Skin of body (tissue), 3 donors: ENCODE measurements at places on chromosomes 2 and 18. TPM values are rescaled to one million over a fixed set of nuclear protein-coding genes. Genes with fewer than 3 reads are reported as not detected.
A peak's percentile ranks its signal among the peaks of the same experiment; 100 is the strongest.

- DNase-seq: no peak
Measured at GRCh38 chr2:153230977-153231376, 247.6 kb downstream of the RPRM start.

- no peak for DNase-seq
Measured at GRCh38 chr2:100720445-100720844, 99.5 kb upstream of the NPAS2 start.

Gene DYTN
- total RNA-seq: not detected

Gene RAB17
- total RNA-seq: 0.59 TPM

- peak; percentile 24 for DNase-seq
Measured at GRCh38 chr2:121884511-121884921, 129.1 kb downstream of the TSN start.

GRCh38 chr2:16413285-16413684, 252.3 kb downstream of the CYRIA start:
- no peak for DNase-seq

DNA sequence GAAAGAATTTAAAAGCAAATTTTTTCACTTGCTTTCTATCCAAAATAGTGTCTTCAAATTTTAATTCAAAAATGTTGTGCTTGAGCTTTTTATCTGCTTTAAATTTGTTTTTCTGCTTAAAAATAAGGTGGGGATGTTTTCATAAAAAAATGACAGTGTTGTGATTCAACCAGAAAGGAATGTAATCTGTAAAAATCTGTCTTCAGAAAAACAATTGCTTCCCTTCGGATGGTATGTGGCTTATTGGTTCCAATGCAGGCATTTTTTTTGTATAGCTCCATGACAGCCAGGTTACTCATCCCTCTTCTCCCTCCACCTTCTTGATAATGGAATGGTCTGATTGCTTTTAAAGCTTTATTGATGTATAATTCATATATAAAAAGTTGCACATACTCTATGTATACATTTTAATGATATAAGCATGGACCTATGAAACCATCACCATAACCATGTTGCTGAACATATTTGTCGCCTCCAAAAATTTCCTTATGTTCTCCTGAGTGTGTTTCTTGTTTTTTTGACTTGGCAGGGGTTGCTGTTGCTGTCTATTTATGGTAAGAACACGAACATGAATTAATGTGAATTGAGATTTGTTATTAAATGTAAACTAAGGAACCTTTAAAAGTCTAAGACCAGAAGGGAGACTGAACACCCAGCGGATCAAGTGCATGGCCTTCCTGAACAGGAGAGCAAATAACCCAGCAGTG, 363.7 kb upstream of the SPHKAP start:
- DNase-seq: no peak

DNA sequence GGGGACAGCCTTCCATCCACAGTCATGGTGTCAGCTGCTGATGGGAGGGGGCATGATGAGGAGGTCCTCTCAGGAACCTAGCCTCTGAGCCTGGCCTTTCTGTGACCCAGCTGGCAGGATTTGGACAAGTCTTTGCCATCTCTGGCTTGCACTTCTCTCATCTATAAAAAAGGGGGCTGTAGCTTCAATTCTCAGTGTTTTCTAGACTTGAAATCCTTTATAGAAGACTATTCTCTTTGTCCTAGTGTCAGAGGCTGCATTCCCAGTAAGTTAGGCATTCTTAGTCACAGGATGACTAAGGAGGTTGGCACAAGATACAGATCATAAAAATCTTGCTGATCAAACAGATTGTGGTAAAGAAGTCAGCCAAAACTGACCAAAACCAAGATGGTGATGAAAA, 958.5 kb downstream of the CNTNAP5 start:
- no peak for DNase-seq

Gene PAX3
- 11.9 TPM for total RNA-seq

GRCh38 chr2:71962911-71963694, 184.6 kb downstream of the CYP26B1 start:
- no peak for DNase-seq

Gene G6PC2
- not detected for total RNA-seq

- no peak for DNase-seq
Measured at GRCh38 chr2:28643327-28643726, 108.3 kb upstream of the PPP1CB start.

GRCh38 chr2:207144173-207144785, 21.5 kb downstream of the KLF7 start:
- DNase-seq: no peak

GRCh38 chr2:20566331-20566730, 84.6 kb downstream of the HS1BP3 start:
- no peak for DNase-seq

Gene ANKRD30BL
- 1.4 TPM for total RNA-seq

DNA sequence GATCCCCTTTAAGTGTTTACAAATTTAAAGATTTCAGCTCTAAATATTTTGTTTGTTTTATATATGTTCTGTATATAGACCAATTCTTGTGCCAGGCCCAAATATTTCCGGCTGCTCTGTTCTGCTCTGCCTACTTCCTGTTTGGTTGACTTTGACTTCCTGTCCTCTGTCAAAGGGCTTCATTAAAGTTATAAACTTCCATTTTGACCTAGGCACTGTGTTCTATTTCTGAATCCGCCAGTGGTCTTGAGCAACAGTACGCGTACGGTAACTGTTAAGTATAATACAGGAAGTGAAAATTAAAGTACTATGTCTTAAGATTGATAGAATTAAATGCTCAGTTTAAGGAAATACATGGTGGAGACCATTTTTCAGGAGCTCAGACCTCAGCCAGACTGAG, 13.5 kb upstream of the REL start:
- DNase-seq: no peak

GRCh38 chr18:51164761-51165281, 32.7 kb downstream of the MEX3C start:
- no peak for DNase-seq

DNA sequence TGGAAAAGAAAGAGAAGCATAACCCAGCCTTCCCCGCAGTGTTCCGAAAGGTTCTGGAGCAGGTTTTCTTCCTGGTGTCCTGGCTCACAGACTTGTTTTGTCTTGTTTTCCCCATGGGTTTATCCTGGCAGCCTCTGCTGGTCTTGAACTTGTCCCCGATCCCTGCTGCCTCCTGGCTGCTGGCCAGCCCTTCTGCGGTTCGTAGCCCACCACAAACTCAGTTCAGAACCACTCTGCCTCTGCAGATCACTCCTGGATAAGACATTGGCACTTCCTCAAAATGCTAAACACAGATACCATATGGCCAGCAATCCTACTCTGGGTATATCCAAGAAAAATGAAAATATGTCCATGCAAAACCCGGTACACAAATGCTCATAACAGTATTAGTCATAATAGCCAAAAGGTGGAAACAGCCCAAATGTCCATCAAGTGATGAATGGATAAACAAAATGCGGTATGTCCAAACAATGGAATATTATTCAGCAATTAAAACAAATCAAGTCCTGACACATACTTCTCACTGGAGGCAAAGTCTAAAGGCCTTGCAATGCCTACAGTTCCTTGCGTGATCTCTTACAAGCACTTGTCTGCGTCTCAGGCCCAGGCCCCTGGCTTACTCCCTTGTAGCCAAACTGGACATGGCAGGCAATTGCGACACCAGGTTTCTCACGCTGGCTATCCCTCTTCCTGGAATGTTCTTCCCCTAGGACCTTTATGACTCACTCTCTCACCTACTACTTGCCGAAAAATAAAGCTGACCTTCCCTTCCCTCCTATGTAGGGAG, 28.0 kb upstream of the ARHGEF4 start:
- DNase-seq: no peak

- DNase-seq: no peak
Measured at GRCh38 chr18:10453261-10453805, 1.1 kb upstream of the APCDD1 start.

DNA sequence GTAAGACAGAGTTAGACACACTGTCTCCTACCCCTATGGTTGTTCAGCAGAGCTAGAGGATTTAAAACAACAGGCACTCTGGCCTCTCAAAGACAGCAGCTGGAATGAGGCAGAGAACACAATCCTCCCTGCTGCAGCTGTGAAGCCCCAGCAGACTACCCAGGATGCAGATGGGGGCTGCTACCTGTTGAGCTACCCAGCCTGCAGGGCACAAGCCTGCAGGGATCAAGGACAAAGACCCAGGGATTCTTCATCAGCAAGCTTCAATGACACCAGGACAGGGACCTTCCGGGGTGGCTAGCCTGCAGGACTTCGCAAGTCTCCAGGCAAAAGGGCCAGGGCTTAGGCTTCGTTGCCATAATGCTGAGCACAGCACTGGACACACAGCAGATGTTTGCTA, 27.2 kb downstream of the GALNT14 start:
- no peak for DNase-seq

GRCh38 chr2:146721486-146721885, 1123.3 kb upstream of the ACVR2A start:
- DNase-seq: no peak

Gene PRSS56
- total RNA-seq: not detected

Gene EPB41L3
- total RNA-seq: 40.1 TPM

DNA sequence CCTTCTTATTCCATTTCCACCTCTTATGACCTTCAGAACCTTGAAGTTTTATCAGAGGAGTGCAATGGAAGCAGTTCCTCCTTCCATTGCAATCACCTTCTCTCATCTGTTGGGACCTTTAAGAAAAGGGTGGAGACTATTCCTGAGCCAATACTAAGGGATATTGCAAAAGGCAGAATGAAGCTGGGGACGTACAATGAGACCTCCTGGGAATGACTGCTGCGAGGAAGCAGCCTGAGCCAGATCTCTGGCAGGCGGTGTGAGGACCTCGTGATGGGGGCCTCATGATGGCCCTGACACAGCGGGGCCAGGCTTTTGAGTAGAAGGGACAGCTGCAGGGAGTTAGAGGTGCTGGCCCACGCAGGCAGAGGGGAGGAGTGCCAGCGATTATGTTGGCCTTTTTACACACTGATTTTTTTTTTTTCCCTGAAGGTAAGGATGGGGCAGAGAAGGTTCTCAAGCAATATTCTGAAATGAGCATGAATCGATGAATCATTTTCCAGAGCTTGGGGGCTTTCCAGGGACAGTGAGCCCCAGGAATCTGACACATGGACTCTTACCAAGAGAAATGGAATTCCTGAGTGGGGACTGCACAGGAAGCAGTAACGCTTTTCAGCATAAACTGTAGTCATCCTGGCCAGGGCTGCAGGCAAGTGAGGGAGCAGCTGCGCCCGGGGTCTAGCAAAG, 40.0 kb upstream of the LAPTM4A start:
- peak; percentile 85 for DNase-seq

DNA sequence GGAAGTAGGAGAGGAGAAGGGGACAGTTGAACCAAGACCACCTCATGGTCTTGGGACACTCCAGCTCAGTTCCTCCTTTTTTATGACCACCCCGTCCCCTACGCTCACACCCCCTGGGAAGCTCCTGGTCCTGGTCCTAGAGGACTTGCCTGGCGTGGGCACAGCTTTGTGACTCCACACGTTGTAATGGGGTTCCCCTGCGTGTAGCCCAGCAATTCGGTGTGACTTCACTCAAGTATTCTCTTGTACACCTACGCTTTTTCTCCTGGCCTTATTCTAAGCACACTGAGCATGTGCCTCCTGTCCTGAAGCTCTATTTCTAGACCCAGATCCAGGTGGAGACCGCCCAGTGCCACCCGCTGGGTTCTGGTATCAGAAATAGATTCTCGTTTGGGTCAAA, 36.1 kb upstream of the B3GNT7 start:
- DNase-seq: no peak

GRCh38 chr2:81283081-81283480, 978.5 kb upstream of the LRRTM1 start:
- peak; percentile 82 for DNase-seq

Gene LHCGR
- total RNA-seq: 1.5 TPM

DNA sequence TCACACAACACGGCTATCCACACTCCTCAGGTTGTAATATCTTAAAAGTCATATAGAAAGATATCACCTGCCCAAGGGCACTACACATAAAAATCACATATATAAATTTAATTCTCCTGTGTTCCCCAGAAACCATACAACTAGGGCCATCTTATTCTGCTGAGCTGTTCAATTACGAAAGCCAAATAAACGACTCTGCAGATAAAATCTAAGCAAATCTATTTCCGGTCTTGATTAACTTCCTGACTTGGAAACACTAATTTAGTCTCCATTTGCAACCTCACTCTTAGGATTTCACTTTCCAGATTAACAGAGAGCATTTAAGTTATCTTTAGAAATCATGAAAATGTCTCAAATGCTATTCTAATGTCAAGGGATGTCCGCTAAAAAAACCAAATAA, 23.9 kb upstream of the STK17B start:
- no peak for DNase-seq

- DNase-seq: no peak
Measured at GRCh38 chr18:41761333-41762018, 193.6 kb upstream of the PIK3C3 start.

DNA sequence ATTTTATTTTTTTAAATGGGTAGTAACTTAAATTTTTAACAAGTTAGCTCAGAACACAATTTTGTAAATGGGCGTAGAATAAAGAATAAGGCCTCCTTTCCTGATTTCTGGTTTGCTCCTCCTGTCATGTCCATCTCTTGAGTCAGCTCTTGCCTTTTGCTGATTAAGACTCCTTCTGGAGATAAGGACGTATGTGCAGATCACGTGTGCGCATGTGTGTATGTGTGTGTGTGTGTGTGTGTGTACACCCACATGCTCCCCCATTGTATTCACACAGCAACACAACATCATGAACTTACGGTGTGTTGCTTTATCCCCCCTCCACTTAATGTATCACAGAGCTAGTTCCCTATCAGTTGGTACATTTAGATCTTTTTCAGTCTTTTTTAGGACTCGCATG, 182.9 kb downstream of the PRKCE start:
- no peak for DNase-seq

- DNase-seq: no peak
Measured at GRCh38 chr2:85545780-85546240, 6.8 kb downstream of the MAT2A start.

GRCh38 chr2:158113741-158114295, 12.1 kb downstream of the UPP2 start:
- no peak for DNase-seq

- no peak for DNase-seq
Measured at GRCh38 chr2:117935456-117935855, 78.4 kb downstream of the CCDC93 start.

- no peak for DNase-seq
Measured at GRCh38 chr2:53448086-53448485, 319.5 kb upstream of the CHAC2 start.

Gene ALPI
- not detected for total RNA-seq

Gene VWC2L
- total RNA-seq: not detected
